T-helper 1 cell (primary cell): ENCODE measurements at places on chromosomes 13 and 19.

- DNase-seq, result peak; percentile 64
Measured at GRCh38 chr19:41545547-41545946, 30.4 kb upstream of the CEACAM21 start.

DNA sequence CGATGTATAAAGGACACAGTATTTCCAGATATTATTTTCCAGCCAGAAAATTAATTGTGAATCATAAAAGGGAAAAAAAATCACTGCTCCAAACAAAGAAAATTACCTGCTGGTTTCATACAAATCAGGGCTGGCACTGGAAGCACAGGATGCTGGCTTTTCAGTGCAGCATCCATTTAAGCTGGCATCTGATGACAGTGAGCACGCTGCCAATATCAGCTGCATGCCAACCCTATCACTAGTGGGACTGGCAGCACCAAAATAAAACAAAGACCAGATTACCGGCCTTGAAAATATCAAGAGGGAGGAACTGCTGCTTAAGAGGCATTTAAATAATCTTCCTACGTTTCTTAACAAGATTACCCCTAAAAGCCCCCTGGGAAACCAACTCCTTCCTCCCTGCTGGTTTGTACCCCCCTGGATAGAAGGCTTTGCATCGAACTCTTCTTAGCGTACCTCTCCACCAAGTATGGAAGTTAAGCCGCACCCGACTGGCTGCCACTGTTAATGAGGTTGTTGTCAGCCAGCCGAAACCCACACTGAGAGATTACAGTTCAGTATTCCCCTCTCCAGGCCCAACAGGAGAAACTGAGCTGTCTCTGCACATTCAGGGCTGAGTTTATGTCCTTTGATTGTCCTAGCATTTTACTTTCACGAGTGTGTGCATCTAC, 257.8 kb downstream of the EFNB2 start:
- DNase-seq, result no peak

- DNase-seq, result no peak
Measured at GRCh38 chr19:752652-753517, 2.0 kb downstream of the MISP start.

- DNase-seq, result no peak
Measured at GRCh38 chr13:45231305-45231704, 30.5 kb upstream of the KCTD4 start.

DNA sequence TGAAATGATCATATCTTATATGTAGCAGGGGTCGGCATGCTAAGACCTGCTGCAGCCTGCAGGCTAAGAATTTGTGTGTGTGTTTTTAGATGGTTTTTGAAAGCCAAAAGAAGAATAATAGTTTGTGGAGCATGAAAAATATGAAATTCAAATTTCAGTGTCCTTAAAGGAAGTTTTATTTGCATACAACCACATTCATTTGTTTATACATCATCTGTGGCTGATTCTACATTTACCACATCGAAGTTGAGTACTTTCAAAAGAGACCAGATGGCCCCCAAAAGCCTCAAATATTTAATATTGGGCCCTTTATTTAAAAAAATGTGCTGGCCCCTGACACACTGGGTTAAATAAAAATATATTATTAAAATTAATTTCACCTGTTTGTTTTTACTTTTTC, 1.3 kb downstream of the HAS1 start:
- DNase-seq, result no peak
